ENCODE measurements at places on chromosomes 2 and 18.

- no peak for DNase-seq
Observed at GRCh38 chr2:195734931-195735330, 77.9 kb downstream of the SLC39A10 start.

GRCh38 chr2:133812826-133813617 lies 244.8 kb upstream of the NCKAP5 start:
- peak; percentile 17 for DNase-seq

DNA sequence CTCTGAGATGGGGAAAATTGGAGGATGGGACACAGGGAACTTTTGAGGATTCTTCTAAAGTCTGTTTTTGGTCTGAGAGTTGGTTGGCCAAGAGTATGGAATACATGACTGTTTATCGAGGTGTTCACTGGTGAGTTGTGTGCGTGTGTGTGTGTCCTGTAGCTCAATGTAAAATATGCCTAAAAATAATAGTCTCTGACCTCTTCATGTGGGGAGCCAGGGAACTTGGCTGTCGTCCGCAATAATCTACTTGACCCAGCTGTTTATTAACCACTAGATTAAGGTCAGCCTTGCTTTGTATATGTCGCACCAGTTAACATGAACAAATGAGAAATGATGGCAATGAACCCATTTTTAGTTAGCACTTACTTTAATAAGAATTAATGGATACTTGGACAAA lies 177.5 kb upstream of the TPO start:
- DNase-seq, result no peak

GRCh38 chr2:191941376-191941929 lies 94.6 kb upstream of the CAVIN2 start:
- DNase-seq, result no peak
